ENCODE measurements at places on chromosomes 4 and X. TPM values are rescaled to one million over a fixed set of nuclear protein-coding genes. Genes with fewer than 3 reads are reported as not detected.

- no peak for DNase-seq
Observed at GRCh38 chr4:148214529-148215166, 227.6 kb downstream of the NR3C2 start.

DNA sequence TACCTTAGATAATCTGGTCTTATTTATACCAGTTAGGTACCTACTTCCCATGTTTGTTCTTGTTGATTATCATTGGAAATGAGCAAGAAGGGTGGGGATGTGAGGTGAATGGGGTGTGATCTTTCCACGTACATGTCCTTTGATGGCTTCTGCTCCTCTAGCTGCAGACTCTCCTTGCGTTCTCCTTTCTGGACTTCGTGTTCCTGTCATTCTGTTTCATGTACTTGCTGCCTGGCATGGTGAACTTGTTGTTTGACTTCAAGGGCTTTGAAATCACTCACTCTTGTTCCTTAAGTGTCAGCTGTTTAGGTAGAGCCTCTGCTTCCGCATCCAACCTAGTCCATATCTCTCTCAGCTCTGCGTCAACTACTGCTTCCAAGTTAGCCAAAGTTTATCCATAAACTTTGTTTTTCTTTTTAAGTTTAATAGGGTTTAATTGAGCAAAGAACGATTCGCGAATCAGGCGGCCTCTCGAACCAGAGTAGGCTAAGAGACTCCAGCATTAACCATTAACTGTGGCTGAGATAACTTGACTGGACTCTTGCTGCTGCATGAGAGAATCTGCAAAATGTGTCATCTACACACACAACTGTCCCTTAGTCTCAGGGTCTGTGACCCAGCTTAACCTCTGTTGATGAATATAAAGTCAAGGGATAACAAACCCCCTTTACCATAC is 42.8 kb downstream of the FHL1 start:
- no peak for DNase-seq

GRCh38 chrX:27918799-27919198 is 62.5 kb downstream of the DCAF8L1 start:
- no peak for DNase-seq

DNA sequence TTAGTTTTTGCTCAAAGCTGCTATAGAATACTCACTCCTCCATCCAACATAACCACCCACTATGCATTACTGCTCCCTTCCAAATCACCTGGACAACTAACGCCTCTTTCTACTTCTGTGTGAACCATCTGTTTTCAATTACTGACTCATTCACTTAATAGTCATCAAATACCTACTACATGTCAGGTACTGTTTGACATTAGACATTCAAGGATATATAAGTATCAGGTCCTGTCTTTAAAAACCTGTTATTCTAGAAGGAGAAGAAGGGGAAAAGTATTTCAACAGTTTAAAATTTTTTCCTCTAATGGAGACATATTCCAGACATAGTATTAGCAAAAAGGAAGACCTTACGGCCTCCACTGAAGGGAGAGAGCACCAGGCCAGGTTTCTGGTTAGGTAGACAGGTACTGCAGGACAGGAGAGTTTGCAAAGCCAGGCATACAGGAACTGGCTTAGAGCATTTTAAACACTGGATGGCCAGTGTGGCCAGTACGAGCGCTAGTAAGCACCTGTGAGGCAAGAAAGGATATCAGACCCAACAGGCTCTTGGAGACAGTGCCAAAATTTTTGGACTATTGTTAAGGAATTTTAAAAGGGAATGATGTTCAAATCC is 39.0 kb downstream of the SH3RF1 start:
- no peak for DNase-seq

- DNase-seq, result no peak
Observed at GRCh38 chrX:43750248-43750676, 94.2 kb downstream of the MAOA start.

DNA sequence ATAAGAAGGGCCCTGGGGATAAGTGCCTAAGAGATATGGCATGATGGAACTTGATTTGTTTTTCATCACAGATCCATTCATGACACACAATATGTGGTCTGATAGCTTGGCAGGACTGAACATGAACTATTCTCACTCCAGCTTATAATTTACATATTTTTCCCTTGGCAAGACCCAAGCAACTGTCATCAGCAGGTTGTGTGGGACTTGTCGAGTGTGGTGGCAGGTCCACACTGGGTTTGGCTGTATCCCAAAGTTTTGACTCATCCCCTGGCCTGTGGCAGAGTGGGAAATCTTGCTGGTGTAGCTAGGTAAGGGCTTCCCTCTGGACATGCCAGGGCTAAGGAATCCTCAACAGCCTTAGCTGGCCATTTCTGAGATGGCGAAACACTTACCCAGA is 81.0 kb upstream of the STIM2 start:
- no peak for DNase-seq

GRCh38 chr4:18686338-18687037 is 664.9 kb upstream of the LCORL start:
- DNase-seq, result no peak

Gene DCAF12L1
- not detected for total RNA-seq

GRCh38 chr4:19927381-19927780 is 324.3 kb upstream of the SLIT2 start:
- DNase-seq, result no peak

DNA sequence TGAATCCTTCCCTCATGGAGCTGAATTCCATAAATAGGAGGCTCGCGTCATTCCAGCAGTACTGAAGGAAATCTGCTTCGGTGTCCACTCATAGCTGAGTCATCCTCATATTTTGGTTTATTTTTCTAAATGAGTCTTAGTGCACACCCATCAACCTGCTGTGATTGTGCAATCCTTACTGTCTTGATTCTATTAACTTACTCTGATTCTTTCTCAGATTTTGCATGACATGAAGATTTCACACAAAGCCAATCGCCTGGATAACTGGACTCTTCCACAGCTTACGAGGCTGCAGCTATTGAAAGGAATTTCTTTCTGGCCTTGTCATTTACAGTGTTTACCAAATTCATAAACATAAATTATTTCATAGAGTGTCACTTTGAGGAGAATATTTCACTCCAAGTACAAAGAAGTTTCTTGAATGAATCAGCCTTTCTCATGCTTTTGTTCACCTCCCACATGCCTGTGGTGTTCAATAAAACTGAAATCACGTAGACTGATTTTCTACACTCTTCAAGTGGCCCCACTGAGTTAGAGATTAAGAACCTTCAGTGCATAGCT is 207.6 kb upstream of the SLITRK2 start:
- no peak for DNase-seq

DNA sequence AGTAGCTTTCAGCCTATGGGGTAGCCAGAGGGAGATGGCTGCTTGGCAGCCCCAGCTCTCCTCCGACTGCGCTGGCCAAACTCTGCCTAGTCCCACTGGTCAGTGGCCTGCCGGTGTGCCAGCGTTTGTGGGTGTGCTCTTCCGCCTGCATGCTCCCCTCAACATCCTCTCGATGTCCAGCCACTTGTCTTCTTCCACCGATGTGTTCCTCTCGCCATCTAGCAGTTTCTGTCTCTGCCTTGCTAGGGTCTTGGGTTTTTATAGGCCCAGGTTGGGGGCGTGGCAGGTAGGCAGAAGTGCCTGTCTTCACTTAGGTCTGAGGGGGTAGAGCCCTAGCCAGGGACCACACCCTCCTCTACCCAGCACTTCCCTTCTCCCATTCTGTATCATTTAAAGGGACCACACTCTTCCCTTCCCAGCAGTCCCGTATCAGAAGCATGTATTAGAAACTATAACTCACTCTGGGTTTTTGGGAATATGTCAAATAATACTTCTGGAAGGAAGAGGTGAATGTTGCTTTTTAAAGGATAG is 124.4 kb downstream of the KDM6A start:
- no peak for DNase-seq

Gene CFI
- not detected for total RNA-seq

Gene UGT2B7
- total RNA-seq, result 6.5 TPM

DNA sequence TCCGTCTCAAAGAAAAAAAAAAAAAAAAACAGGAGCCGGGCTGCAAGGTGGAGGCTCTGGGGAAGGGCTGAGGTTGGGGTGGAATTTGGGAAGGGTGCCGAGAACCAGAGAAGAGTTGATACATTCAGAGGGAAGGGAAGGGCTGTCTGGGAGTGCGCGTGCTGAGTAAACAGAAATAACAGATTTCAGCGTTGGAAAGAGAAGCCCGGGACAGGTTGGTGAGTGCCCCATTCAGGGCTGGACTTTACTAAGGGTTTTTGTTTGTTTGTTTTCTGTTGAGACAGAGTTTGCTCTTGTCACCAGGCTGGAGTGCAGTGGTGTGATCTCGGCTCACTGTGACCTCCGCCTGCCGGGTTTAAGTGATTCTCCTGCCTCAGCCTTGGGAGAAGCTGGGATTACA is 1.7 kb upstream of the IL3RA start:
- DNase-seq, result no peak
